Stimulated activated CD8-positive, alpha-beta memory T cell treated with anti-CD3 and anti-CD28 coated beads, Interleukin-15, amount 100 ng/mL, for 48 hours (primary cell): ENCODE measurements at places on chromosomes 2 and 18.

- peak; percentile 54 for DNase-seq
Measured at GRCh38 chr2:95526360-95527341, 42.1 kb upstream of the TRIM43B start.

GRCh38 chr18:58727776-58728500, 56.7 kb downstream of the MALT1 start:
- no peak for DNase-seq

DNA sequence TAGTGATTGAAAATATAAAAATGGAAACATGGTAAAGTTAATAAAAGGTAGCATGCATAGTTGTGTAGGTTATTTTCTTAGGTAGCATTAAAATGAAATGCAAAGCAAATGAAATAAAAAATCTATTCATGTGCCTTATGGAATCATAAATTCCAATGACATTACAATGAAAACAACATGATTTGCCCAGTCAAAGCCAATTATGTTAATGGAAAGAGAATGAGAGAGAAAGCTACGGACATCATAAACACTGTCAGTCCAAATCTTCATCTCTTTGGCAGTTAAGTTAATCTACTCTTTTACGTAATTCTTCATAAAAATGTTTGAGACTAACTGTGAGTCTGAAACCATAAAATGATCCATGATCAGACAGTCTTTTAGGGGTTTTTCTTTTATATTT, 636.7 kb upstream of the SYT4 start:
- no peak for DNase-seq

GRCh38 chr18:48790869-48791635, 159.7 kb downstream of the SMAD7 start:
- no peak for DNase-seq

- no peak for DNase-seq
Measured at GRCh38 chr2:197972061-197972460, 167.7 kb downstream of the PLCL1 start.

DNA sequence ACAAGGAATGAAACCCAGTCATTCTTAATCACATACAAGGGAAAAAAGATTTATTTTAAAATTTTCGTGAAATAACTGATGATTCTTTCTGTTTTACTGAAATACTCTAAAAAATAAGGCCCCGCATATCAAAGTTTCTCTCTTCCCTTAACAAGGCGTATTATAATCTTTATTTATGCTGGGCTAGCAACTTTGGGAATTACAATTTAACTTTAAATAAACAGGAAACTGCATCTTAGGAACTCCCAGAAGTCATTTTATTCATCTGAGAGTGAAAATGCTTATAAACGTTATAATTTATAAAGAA, 166.7 kb downstream of the TCF4 start:
- no peak for DNase-seq

GRCh38 chr2:232901736-232902578, 31.9 kb downstream of the SNORC start:
- peak; percentile 49 for DNase-seq

DNA sequence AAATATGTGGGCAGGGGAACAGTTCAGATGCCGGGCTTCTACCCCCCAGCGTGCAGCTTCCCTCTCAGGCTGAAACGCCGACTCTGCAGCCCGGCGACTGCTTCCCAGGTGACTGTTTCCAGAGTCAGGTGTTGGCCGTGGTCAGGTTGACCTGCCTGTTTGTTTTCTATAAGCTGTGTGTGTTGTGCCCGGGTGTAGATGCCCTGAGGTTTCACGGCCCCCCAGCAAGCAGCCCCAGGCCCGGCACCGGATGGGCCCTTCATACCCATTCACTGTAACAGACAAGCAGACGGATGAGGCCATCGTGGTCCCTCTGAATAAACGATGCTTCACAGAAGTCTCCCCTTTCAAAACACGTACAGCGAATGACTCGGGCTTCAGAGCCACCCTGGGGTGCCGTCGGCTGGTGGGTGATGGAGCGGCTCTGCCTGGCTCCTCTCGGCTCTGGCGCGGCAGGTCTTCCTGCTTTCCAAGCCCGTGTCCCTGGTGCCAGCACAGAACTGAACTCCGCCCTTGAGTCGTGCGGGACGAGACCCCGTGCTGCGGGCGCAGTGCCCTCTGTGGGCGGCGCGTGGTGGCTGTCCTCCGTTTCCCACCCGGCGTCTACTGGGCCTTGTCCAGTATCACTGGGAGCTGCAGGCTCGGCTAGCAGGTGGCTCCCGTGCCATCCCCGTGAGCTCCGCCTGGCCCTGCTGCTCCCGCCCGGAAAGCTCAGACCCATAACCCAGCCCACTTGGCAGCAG, 15.0 kb upstream of the KCNG2 start:
- no peak for DNase-seq

GRCh38 chr2:223062396-223062795, 10.4 kb downstream of the KCNE4 start:
- DNase-seq, result no peak

DNA sequence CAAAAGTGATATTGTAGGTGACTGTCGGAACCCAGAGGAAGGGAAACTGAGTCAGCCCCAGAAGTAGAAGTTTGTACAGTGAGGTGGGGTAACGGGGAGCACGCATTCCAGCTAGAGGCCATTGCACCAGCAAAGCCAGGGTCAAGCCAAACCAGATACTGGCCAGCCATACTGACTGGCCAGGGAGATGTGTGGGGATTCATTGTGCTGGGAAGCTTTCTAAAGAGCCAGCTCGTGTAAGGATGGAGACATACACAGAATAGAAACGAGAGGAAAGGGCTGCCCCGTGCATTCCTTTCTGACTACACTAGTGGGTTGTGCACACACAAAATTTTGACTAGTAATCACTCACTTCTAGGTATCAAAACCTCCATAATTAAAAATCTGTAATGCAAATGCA, 175.3 kb upstream of the PID1 start:
- DNase-seq, result no peak

- no peak for DNase-seq
Measured at GRCh38 chr2:117411983-117412382, 402.5 kb upstream of the DDX18 start.

DNA sequence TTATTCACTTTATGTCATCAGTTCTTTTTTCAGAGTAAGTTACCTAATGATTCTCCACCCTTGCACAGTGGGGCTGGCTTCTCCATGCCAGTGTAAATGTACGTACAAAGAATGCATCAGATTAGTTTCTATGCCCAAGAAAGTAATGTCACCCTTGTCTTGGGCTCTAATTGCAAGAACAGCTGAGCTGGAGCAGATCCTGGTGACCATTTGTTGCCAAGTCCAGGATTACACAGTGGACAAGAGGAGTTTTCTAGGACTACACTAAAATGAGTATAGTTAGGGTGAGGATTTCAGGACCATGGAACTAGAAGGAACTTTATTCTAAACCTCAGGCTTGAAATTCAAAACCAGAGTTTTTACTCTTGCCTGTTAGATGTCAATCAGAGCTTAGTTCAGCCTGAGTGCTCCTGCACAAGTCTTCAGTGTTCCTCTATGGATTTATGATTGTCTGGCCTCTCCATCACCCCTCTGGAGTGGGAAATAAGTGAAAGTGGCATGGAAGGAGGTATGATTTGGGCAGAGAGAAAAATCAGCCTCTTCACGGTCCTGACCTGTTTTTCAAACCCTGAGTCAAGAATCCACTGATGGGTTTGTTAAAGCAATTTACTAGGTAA, 29.8 kb downstream of the PCBP1 start:
- no peak for DNase-seq

DNA sequence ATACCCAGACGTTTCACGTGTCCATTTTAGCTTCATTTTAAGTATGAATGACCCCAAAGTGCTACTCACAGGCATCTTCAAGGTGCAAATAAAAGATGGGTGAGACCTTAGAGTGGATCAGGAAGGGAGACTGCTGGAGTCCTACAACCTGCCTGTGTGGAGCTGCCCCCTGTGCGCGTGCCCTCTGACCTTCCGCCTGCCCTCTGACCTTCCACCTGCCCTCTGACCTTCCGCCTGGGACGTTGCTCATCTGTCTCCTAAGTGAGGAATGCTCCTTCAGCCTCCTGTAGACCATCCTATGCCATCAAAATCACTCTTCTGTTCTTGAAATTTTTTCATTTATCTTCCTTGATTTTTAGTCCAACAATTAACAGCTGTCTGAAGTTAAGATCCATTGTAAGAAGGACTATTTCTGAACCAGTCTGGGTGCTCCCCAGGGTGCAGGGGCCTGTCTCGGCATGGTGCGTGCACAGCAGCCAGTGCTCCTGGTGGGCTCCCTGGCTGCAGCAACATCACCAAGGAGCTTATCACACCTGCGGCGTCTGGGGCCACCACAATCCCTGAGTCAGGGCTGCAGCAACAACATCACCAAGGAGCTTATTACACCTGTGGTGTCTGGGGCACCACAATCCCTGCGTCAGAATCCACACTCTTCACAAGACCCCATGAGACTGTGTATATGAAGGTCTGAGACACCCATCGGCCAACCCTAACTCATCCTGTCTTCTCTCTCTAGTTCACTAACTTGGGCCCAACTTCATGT, 86.0 kb downstream of the TPO start:
- no peak for DNase-seq

GRCh38 chr2:183283209-183283608, 159.0 kb downstream of the NUP35 start:
- no peak for DNase-seq

GRCh38 chr18:73043211-73043610, 175.4 kb upstream of the NETO1 start:
- no peak for DNase-seq

- DNase-seq, result no peak
Measured at GRCh38 chr2:16186661-16187481, 246.5 kb downstream of the MYCN start.

DNA sequence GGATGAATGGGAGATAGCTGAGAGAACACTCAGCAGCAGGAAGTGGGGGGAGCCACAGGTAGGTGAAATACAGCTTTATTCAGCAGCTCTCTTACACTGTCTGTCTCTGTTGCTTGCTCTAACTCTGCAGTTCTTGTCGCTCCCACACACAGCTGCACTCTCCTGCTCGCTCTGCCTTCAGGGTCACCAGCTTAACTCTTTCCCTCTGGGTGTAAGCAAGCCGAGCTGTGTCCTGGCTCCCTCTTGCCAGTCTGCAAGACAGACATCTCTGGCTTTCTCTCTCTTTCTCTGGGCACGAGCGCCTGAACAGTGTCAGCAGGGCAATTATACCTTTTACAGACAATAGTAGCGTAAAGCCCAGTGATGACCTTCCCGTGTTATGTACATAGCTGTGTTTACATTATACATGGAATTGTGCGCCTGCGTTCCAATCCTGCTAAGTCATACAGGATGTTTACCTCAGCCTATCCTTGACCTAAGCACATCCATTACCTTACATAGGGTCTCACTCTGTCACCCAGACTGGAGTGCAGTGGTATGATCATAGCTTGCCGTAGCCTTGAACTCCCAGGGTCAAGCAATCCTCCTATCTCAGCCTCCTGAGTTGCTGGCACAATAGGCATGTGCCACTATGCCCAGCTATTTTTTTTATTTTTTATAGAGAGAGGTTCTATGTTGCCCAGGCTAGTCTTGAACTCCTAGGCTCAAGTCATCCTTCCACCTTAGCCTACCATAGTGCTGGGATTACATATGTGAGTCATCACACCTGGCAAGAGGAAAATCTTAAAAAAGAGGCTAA, 57.8 kb upstream of the CHN1 start:
- no peak for DNase-seq

DNA sequence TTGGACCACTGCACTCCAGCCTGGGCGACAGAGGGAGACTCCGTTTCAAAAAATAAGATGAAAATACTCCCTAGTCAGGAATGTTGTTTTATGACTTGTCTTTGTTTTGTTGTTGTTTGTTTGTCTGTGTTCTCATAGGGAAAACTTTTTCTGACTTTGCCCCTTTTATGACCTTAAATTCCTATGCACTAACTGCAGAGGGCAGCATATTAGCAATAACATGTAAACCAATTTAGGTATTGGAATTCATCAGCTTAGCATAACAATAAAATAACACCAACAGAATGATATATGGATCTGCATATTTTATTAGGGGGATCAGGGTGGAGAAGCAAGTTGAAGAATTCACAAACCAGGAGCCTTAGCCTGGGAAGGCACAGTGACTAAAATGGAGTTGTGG, 631.5 kb downstream of the SUCLG1 start:
- no peak for DNase-seq

DNA sequence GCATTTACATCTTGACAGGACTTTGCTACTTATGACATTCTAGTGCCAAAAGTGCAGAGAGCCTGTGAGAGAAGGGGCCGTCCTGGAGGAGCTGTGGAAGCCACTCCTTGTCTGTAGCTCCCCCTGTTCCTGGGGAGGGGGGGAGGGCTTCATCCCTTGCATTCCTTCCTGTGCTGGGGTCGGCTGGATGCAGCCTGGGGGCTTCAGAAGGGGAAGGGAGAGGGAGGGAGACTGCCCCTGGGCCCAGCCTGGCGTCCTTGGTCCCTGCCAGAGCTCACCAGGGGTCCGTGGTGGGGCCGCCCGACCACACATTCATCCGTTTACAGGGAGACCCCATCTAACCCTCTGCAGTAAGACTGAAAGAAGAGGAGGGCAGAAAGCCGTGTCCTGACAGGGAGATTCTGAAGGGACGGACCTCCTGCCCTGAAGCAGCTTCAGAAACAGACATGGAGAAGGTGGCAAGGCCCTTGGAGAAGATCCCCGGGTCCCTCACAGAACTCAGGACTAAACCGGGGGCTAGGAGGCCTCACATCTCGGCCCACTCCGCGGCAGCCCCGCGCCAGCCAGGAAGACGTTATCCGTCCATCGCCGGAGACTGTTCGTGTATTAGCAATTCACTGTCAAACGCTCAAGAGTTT, 258.3 kb upstream of the SALL3 start:
- DNase-seq, result no peak

DNA sequence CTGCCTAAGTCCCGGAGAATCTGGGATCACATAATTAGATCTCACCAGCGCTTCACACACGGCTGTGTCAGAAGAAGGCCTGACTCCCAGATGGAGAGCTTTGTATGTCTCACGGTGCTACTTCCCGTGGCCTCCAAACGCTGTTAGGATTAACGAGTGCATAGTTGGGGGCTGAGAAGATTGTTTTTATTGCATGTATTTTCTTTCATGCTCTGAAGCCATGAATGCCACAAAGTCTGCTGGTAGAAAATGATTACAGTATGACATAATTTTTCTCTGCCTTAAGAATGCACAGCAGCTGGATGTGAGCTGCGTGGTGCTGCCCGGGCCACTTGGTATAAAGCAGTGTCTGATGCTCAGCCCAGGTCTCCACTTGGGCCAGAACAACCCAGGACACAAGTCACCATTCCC, 166.5 kb downstream of the SEPTIN10 start:
- no peak for DNase-seq

- no peak for DNase-seq
Measured at GRCh38 chr2:46669016-46669415, 189.7 kb downstream of the TMEM247 start.

GRCh38 chr2:172597176-172597842, 41.4 kb downstream of the PDK1 start:
- no peak for DNase-seq

- no peak for DNase-seq
Measured at GRCh38 chr18:10482985-10483949, 28.8 kb downstream of the APCDD1 start.

DNA sequence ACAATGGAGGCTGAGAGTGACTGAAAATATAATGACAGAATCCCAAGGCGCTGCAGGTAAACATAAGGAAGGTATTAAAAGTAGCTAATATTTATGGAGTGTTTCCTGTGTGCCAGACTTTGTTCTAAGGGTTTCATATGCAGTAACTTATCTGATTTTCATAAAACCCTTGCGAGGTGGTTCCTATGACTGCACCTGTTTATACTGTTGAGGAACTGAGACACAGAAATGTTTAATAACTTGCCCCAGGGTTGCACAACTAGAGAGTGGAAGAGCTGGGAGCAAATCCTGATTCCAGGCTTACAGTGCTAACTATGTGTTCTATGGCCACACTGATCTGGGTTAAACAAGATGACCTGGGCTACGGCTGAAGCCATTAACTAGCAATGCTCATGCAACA, 2.4 kb downstream of the SP110 start:
- DNase-seq, result no peak

- no peak for DNase-seq
Measured at GRCh38 chr2:113157897-113158753, 15.6 kb upstream of the PSD4 start.
